ENCODE measurements at places on chromosomes 3 and 15.

DNA sequence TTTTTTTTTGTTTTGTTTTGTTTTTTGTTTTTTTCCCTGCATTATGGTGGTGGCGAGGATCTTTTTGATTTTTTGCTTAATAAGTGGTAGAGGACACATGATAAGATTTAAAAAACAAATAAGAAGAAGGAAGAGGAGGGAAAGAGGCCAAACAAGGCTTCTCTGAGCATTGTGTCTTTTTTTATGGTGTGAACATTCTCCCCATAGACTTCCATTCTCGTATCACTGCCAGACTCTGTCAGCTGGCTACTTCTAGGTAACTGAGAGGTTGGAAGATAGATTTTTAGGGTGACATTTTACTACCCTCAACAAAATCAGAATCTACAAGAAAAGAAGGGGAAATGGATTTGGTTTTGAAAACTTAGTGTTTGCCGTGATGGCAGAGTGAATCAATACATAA, 3.8 kb downstream of the NLGN1 start:
- no peak for DNase-seq

DNA sequence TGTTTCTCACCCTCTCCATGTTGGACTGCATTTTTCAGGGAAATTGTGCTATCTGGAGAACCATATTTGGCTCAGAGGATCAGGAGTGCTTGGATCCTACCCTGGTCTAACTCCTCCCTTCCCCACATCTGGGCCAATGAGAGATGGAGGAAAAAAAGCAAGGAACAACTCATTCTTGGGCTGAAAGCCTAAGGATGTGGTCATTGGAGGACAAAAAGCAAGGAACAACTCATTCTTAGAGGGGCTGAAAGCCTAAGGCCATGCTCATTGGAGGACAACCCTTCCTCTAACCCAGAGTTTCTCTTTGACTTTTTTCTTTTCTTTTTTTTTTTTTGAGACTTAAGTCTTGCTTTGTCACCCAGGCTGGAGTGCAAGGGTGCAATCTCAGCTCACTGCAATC, 48.6 kb upstream of the CHRNB4 start:
- no peak for DNase-seq

DNA sequence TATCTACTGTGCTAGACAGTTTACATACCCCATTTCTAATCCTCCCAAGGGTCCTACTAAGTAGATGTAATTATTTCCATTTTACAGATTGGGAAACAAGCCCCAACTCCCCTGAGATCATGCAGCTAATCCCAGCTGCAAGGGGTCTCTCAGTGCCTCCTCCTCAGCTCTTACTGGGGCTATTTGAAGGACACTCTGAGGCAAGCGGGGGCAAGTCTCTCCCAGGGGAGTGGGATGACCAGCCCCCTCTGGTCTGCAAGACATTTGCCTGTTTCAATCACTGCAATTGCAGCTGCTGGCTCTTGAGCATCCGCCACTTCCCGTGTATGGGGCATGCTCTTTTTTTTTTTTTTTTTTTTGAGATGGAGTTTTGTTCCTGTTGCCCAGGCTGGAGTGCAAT, 11.4 kb downstream of the LAMP3 start:
- no peak for DNase-seq

- DNase-seq, result no peak
Measured at GRCh38 chr3:52681596-52681995, 4.1 kb downstream of the PBRM1 start.

DNA sequence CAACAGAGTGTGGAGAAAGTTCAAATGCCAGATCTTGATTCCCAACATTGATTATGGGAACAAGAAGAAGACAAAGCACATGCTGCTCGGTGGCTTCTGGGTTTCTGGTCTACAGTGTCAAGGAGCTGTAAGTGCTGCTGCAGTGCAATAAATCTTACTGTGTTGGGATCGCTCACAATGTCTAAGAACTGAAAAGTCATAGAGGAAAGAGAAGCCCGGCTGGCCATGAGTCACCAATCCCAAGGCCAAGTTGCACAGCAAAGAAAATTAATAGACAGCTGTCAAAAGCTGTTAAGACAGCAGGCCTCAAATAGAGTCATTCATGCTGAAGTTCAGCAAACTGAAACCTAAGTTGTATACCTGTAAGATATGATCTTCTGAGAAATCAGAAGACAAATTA, 33.2 kb upstream of the SPPL2A start:
- DNase-seq, result peak; percentile 21

DNA sequence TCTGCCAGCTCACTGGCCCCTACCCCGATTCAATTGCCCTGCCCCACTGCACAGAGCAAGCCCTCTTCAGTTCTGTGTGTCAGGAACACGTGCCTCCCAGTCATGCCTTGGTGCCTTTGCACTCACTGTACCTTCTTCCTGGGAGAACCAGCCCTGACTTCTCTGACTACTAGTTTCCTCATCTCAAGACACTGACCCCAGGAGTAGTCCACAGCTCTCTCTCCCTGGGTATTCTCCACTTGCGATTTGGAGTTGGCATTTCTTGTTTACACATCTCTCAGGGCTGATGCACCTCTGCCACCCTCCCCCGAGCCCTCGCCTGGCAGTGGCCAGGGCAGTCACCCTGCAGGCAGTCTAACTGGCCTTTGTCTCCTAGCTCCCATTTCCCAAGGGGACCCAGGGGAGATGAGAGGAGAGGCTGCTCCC, 5.7 kb downstream of the CISH start:
- DNase-seq, result no peak

DNA sequence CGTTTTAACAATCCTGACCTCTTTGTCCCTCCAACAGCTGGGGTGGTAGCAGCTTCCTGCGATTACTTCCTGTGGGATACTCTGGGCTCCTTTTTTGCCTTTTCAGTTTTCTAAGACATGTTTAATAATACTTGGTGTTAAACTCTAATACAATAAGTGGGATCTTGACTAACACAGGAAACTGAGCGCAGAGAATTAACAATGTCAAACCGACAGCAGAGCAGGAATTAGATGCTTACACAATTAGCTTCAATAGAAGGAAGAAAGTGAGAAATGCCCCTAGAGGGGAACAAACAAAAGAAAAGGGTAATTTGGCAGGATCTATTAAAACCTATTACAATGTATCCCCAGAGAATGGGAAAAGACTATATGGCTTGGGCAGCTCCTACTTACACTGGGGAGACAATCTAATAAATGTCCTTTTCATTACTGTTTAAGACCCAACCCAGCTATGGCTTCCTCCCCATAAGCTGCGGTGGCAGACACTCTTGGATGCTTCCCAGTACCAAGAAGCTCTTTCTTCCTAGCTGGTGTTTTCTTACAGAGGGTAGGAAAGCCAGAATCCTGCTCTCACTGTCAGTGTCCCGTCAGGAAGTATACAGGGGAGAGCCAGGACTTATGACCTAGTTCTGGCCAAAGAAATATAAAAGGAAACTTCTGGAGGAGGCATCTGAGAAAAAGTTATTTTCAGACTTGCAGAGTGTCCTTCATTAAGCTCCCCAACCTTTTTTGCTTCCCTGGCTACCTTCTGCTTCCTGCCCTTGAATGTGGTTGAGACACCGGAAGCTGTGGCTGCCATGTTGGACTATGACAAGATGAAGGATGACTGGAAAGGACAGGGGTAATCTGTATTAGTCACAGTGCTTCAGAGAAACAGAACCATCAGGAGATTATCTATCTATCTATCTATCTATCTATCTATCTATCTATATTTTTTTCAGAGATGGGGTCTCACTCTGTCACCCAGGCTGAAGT, 194.1 kb upstream of the KBTBD8 start:
- DNase-seq, result no peak

DNA sequence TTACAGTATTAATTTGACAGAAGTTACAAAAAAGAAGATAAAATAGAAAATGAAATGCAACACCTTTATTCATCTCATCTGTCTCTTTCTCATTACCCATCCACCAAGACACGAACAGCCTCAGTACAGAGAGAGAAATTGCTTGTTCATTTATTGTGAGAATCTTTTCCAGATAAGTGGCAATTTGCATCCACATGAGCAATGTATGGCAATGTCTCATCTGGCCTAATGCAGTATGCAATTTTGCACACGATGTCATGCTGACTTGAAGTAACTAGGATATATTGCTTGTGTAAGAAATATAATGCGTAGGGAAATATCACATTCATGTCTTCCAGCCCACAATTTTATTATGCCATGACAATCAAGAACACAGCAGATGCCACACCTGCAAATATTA, 866.9 kb downstream of the ROBO1 start:
- DNase-seq, result no peak

- no peak for DNase-seq
Measured at GRCh38 chr15:58026051-58026450, 39.5 kb downstream of the ALDH1A2 start.

DNA sequence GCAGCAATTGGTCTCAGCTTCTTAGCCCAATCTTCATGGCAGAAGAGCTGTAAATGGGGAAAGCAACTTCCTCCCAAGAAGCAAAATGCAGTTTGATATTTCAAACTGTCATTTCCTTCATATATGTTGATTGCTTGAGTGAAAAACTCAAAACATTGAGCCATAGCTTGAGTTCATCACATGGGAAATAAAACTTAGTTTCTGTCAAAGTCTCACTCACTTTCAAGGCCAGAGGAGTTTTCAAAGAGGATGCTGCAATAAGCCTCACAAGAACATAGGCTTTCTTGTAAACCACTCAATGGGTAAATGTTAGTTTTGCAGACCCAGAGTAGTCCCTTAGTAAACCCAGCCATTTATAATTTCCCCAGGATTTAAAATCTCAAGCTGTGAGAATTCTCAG, 29.1 kb upstream of the SUCLG2 start:
- no peak for DNase-seq

DNA sequence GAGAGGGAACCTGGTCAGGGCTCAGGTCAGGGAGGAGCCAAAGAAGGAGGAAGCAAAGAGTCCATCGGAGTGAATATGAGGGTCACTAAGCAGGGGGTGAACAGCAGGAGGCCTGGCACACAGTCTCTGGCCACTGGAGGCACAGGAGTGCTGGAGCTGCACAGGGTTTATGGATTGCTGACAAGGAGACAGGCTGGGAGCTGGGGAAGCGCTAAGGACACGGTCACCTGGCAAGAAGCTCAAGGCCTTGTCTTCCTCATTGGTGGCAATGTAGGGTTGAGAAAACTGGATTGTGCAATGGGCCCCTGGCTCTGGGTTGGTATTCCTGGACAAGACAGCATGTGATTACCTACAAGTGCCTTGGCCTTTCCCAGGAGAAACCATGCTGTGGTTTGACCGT, 5.8 kb upstream of the CAMP start:
- DNase-seq, result no peak

GRCh38 chr15:38809621-38810020, 245.0 kb upstream of the RASGRP1 start:
- no peak for DNase-seq

DNA sequence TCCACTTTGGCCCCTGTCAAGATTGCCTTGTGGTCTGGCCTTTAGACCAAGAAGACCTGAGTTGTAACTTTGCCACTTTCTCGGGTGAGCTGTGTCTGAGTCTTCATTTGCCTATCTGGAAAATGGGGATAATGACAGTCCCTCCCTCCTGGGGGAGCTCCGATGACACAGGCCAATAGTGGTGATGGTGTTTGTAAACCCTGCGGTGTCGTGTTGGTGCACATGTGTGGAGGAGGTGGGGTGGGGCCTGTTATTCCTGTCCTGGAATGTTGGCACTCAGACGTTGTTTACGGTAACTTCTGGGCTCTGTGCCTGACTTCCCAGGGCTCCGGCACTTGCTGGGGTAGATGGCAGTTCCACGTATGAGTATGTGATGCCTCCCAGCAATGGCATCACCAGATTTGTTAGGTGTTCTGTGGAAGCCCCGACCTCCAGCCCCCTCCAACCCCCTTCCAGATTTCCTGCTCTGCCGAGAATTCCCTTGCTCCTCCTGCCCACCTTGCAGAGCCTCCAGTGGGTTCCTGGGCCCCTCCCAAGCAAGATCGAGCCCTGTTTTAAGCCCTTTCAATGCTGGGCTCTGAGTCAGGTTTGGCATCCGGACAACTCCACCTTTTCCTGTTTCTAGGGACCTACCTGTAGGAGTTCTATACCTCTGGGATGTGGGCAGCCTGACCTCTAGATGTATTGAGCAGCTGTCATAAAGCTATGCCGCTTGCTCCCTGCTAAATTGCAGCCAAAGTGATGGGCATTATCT, 31.4 kb downstream of the HRH1 start:
- DNase-seq, result no peak

GRCh38 chr15:68930268-68931022, at the start of gene SPESP1:
SPESP1 (plus strand) TSS chr15:68930525; CDS start chr15:68930654, 129 bp downstream.
- peak; percentile 7 for DNase-seq

DNA sequence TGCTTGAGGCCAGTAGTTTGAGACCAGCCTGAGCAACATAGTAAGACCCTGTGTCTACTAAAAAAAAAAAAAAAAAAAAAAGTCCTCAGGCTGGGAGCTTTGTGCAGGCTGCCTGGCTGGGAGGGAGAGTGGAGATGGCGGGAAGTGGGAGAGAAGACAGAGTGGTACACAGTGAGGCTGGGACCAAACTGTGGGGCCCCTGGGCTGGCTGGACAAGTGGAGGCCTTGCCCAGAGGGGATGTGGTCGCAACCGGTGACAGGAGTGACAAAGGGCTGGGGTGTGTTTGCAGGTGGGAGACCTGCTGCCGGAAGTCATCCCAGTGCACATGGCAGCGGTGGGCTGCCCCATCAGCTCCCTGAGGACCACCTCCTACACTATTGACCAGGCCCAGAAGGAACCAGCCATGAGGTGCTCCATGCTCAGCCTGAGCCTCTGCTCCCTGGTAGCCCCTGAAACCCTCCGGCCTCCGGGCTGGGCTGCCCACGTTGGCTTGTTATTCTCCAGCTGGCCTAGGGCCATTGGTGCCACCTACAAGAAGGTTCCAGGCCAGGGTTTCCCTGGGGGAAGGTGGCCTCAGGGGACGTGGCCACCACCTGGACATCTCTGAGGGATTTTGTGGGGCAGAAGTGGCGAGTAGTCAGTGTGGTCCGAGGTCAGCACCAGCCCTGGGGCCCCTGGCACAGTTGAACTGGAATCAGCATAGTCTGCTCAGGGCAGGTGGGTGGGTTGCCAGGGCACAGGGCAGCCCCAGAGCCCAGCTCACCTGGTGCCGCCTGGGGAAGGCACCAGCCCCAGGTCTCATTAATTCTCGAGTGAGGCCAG, 22.7 kb downstream of the ACAA1 start:
- DNase-seq, result no peak

DNA sequence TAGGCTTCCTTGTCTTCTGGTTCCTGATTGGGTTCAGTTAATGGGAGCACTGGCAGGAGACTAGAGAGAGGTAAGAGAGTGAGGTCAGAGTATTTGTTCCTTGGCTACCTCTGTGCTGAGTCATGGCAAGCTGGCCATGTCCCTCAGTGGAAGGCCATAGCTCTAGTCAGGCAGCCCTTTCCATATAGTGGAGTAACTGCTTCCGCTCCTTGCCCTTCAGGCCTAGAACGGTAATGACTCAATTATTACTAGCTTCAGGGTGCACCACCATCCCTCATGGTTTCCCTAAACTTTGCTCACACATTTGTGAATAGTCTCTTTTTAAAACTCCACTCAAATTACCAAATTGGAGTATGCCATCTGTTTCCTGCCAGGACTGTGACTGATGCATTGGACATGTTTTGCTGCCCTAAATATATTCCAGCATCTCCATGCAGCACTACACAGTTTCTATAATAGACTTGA, 10.5 kb upstream of the ANO10 start:
- DNase-seq, result no peak
